ENCODE measurements at places on chromosomes 13 and 19.

DNA sequence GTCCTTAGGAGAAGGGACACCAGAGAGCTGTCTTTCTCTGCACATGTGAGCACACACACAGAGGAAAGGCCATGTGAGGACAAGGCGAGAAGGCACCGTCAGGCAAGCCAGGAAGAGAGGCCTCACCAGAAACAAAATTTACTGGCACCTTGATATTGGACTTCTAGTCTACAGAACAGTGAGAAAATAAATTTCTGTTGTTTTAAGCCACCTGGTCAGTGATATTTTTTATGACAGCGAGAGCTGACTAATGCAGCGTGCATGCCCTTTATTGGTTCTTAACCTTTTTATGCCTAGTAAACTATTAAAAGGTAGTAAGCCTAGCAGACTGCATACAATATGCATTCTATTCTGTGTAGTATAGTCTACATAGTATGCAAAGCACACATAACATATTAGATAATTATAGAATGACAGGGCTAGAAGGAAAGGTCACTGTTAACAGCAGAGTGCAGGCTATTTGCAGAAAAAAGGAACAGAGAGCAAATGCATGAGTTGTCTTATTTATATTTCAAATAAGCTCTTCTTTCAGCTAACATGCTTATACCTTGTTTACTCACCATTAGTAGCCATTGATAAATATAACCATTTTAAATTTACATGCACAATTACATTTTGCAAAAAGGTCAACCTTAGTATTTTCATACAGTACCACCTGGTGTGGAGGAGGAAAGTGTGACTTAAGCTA lies 25.2 kb upstream of the KATNAL1 start:
- no peak for DNase-seq

- DNase-seq = no peak
Observed at GRCh38 chr19:31226151-31226935, 122.9 kb downstream of the TSHZ3 start.

DNA sequence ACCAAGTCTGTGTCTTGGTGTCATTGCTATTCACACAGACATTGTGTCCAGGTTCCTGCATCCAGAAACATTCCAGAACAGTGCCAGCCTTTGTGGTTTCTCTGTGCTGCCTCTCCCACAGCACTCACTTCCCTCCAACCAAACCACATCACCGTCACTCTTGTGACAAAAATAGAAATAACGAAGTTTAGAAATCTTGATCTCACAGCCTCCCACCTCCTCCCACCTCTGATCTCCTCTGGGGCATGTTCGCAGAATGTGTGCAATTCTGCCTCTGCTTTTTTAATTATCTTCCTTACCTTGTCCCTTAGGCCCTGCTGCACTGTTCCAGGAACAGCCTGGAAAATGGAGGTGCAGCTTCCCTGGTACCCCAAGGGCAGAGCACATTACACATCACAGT lies 8.7 kb upstream of the SERPINE3 start:
- no peak for DNase-seq

DNA sequence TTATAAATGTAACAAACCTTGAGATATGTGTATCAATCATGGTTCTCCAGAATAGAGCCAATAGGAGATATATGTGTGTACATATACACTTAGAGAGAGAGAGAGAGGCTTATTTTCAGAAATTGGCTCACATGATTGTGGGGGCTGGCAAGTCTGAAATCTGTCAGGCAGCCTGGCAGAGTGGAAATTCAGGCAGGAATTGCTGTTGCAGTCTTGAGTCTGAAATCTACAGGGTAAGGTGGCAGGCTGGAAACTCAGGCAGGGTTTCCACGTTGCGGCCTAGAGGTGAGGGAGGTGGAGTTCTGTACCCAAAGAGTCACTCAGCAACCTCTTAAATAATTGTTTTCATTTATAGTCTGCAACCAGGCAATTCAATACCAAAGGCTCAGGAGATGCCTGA lies 218.4 kb downstream of the B3GLCT start:
- DNase-seq = no peak

GRCh38 chr13:25876247-25876646 lies 175.6 kb downstream of the SHISA2 start:
- DNase-seq = no peak

GRCh38 chr13:73778242-73778864 lies 355.9 kb downstream of the KLF12 start:
- no peak for DNase-seq

- DNase-seq = no peak
Observed at GRCh38 chr19:57348136-57348535, 2.9 kb upstream of the ZNF304 start.

DNA sequence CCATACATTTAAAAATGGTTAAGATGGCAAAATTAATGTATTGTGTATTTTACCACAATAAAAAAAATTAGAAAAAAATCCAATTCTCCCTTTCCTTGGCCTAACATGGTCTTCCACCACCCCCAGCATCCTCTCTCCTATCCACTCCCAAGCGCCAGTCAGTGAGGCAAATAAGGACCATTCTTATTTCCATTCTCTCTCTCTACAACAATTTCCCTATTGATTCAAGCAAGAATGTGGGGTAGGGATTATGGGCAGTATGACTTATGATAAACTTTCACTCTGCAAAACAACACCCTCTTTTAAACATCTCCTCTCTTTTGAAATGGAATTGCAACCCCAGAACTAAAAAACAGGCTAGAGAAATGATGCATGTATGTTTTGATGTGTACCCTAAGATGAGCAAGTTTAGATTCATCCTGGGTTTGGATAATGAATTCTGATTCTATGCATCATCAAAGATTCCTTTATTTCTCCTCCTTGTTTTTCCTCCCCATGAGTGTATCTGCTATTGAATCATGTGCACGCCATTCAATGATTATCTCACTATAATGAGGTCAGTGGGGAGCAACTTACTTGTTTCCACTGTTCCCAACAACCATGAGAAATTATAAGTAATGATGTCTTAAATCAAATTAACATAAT lies 3.5 kb downstream of the STARD13 start:
- DNase-seq = no peak

- no peak for DNase-seq
Observed at GRCh38 chr13:98688373-98688772, 64.1 kb downstream of the SLC15A1 start.

GRCh38 chr19:35789195-35789977 lies 14.0 kb downstream of the ARHGAP33 start:
- DNase-seq = no peak

GRCh38 chr13:27638521-27638920 lies 16.8 kb downstream of the POLR1D start:
- DNase-seq = no peak

GRCh38 chr13:82165396-82166174 lies 1716.7 kb downstream of the SLITRK1 start:
- no peak for DNase-seq

DNA sequence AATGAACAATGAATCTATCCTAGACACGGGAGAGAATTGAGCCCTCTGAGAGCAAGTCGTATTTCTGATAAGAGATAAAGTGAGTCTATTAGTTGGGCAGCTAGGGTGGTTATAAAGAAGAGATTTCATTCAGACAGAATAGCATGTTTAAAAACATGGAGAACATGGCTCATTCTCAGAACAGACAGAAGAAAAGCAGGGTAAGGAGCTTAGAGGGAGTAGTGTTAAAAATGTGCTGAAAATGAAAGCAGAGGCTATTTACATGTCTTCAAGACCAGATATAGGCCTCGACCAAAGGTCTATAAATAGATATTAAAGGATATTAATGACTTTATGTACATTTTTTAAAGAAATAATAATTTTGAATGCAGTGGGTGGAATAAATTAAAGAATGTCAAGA lies 149.5 kb downstream of the SLITRK1 start:
- no peak for DNase-seq

DNA sequence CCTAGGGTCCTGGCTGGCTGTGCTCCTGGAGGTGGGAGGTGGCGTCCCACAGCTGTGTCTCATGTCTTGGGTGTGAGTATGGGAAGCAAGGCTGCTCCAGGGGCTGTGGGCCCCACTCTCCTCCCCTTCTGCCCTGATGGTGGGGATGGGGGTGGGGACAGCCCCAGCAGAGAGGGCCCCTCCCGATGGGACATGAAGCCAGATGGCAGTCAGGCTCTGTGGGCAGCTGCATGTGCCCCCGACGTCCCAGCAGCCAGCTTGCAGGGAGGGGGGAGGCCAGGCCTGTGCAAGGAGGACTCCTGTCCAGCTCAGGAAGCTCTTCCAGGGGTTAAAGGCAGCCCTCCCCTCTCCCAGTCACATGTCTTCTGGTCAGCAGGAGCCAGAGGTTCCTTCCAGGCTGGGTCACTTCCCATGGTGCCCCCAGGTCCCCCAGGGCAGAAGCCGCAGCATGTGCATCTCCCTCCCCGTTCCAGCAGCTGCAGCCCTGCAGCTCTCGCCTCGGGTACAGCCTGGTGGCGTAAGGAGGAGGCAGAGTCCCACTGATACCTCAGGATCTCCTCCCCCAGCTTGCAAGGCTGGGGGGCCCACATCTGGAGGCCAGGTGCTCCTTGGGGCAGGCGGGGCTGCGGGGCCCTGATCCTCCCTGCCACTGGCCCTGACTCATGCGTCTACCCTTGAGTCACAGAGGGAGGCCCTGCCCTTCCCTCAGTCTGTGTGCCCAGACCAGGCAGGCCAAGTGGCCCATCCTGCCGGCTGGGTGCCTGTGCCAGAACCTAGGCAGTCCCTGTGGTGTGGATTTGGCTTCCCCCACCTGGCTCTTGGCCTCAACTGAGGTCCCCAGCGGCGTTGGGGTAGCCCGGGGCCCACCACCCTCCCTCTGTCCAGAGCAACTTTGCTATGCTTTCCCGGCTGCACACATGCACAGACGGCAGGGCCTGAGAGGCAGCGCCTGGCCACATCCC lies 13.0 kb downstream of the YIPF2 start:
- DNase-seq = no peak

DNA sequence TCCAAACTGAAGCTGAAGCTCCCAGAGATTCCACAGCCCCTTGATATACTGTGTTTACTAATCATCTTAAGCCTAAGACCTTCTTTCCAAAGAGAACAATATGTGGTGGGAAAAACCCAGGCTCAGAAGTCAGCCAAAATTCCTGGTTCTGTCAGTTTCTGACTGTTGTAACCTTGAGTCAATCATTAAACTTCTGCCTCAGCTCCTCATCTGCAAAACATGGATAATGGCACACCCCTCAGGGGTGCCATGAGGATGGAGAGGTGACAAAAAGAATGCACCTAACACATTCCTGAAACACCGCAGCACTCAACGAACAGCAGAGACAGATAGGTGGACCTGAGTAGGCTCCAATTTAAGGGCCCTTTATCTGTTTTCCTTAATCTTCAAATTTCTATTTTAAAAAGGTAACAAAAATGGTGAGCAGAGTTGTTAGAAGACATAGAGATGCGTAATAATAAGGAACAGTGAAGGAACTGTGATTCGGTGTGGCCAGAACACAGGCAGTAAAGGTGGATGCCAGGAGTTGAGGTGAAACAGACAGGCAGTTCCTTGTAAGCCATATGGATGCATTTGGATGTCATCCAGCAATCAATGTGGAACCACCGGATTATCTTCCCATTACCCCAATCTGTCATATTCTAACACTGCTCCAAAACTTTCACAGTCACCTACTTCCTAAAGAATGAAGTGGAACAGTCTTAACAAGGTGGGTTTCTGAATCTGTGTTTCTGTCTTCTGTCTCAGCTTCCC lies 56.6 kb upstream of the DOCK9 start:
- no peak for DNase-seq

DNA sequence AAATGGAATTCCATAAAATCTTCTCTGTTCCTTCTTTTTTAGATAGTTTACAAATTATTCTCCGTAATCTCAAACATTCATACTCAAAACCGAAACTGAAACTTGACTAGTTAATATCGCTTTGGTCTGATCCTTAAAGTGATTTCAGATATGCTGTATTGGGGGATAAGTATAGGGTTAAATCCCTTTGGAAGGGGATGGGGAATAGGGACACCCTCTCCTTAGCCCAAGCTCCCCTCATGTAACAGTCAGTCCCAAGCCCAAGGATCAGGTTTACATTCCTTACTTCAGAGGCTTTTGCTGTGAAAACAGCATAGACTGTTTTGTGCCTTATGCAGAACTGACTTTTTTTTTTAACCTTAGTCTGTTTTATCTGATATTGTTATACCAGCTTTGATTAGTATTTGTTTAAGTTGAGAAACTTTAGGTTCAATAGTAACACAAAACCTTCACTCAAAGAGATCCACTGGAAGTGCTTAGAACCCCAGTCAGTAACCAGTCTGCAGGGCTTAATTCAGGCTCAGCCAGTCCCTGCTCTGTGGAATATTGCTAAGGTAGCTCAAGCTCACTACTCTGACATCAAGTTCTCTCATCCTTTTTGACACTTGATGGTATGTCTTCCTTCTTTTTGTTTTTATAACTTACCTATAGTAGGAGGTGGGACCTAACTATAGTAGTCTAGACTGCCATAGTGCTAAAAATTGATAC lies 10.5 kb downstream of the CDADC1 start:
- DNase-seq = no peak

DNA sequence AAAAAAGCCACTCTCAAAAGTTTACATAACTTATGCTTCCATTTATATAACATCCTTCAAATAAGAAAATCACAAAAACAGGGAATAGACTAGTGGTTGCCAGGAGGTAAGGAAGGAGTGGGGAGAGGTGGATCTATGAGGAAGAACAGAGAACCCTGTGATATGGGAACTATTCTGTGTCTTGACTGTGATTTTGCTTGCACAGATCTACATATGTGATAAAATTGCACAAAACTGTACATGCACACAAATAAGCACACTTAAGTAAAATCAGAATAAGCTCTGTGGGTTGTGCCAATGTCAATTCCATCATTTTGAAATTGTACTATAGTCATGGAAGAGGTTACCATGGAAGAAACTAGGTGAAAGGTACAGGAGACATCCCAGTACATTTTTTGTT lies 121.6 kb upstream of the SGCG start:
- no peak for DNase-seq

DNA sequence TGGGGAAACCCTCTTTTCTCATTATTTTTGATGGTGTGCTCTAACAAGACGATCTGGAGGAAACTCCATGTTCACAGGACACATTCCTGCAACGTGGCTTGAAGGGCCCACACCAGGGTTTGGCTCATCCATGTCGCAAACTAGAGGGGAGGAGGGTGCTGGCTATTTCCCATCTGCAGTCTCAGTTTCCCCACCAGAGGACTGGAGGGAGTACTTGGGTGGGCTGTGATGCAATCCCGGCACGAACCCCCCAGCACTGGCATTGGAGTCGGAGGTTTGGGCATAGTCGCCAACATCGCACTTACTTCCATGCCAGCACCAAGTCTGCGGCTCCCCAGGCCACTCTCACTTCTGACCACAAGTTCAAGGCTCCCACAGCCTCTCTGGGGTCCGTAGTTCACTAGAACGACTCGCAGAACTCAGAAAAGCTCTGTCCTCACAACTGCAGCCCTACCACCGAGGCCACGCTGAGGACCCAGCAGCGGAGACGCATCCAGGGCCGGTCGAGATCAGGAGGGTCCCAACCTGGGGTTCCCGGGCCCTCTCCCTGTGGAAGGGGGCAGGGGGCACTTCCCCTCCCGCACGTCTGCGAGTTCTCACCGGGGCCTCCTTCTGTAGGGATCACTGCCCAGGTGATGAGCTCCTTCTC lies 165.6 kb upstream of the SOX1 start:
- DNase-seq = no peak

GRCh38 chr13:45863709-45864590 lies 12.4 kb upstream of the SIAH3 start:
- no peak for DNase-seq

Measured in stimulated activated CD4-positive, alpha-beta T cell treated with anti-CD3 and anti-CD28 coated beads, TNF-alpha, amount 100 ng/mL, for 1 hour (primary cell).